CD4-positive, alpha-beta T cell treated with Interleukin-12 subunit alpha and Interleukin-12 subunit beta, for 1 hour (primary cell): ENCODE measurements at places on chromosomes 4 and X.

- no peak for DNase-seq
Observed at GRCh38 chr4:2977211-2978088, 14.1 kb downstream of the GRK4 start.

DNA sequence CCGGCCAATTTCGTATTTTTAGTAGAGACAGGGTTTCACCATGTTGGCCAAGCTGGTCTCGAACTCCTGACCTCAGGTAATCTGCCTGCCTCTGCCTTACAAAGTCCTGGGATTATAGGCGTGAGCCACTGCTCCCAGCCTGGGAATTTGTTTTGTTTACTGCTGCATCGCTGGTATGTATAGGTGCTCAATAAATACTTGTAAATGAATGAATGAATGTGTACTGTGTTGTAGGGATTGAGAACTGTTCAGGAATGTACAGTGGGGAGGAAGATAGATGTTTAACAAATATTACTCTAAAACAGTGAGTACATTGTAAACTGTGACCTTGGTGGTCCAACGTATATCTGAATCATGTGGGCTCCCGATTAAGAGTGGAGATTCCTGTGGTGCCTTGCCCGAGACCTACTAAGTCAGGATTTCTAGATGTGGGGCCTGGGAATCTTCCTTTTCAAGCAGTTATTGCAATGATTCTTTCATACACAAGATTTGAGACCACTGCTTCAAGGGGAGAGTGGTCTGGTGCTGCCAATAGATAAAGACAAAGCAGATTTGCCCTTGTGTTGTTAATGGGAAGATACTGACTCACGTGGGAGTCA, 41.0 kb downstream of the WWC2 start:
- no peak for DNase-seq

GRCh38 chrX:154138857-154139256, 5.2 kb upstream of the OPN1LW start:
- no peak for DNase-seq

DNA sequence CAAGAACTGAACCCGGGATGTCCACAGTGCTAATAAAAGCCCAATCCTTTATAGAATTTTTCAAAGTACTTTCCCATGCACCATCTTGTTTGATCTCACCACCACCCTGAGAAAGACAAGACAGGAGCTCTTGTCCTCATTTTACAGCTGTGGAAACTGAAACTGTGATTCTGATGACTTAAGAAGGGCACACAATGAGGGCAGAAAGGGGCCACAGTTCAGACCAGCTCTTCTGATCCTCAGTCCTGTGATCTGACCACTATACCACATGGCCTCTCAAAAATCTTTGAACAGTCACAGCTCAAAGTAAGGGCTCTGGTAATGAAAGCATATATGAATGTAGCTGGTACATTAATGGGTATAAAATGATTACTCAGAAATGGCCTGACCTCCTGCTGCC, 127.3 kb upstream of the CPEB2 start:
- no peak for DNase-seq

DNA sequence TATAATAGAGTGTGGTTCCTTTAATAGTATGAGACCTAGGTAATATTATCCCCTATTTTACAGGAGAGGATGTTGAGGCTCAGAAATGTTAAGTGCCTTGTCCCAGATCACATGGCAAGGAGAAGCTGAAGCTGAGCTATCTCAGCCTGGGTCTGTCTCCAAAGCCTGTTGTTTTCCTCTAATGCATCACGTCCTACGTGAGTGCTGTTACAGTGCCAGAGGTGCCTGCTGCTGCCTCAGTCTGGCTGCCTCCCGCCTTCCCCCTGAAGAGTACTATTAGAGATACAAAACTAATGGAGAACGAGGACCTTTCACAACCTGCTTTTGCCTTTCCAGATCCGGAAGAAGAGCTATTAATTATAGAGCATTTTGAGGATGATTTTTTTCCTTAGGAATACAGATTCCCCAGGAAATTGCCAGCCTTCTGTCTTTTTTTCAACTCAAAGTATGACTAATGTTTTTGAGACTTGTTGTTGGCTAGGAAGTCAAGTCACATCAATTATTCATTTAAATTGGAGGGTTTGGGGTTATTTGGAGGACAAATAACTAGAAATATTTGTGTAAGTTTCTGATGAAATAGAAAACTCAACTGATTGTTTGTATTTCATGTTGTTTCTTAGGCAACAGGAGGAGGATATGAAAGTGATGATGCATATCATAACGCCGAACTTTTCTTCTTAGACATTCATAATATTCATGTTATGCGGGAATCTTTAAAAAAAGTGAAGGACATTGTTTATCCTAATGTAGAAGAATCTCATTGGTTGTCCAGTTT, 43.9 kb upstream of the MTMR1 start:
- DNase-seq: no peak

DNA sequence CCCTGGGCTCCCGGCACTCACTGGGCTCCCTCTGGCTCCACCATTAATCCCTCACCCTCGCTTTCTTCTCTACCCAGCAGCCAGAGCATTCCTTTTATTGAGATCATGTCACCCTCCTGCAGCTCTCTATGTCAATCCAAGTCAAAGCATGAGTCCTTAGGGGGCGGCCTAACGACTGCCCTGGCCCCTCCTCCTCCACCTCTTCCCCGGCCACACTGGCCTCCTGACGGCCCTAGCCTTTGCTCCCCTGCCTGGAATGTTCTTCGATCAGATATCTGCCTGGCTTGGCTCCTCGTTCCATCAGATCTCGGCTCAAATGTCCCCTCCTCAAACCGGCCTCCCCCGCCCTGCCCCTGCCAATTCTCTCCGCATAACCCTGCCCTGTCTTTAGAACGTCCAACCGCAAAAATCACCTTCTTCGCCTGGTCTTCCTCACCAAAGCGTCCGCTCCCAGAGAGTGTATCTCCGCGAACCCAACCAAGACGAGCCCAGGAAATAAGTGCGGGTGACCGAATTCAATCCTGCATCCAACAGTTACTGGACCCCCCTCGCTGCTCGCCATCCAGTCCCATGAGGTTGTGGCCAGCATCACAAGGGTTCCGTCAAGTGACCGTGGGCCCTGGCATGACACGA, 722 bp upstream of the PNCK start:
- no peak for DNase-seq

DNA sequence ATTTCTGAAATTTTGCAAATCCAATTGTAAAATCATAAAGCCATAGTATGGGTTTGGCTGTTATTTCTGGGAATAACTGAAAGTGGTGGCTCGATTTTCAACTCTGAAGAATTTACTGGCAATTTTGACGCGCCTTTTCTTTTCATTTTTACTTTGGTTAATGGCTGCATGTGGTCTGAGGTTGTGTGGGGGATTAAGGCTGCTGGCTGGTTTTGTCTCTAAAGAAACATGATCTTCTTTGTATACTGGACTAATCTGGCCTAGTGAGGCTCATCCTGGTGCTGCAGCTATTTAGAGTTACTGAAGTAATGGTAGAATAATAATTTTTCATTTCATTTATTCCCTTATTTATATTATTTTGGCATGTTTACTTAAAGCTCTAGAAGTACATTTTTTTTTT, 164.0 kb downstream of the RNF150 start:
- DNase-seq: no peak

DNA sequence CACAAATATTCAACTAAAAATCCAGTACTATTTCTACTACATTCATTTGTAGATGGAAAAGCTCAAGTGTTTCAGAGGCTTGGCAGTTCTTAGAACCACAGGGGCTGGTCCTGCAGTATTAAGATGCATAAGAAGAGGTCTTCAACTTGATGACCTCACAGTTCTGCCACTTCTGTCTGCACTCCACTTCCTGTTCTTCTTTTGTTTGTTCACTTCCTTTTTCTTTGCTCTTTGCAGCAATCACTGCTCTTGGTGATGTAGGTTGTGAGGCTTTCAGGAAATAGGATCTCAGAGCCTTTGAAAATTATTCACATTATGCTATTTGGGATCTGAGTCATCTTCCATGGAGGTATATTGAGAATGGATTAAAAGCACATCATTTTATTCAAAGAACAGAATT, 602.0 kb upstream of the CPEB2 start:
- no peak for DNase-seq

DNA sequence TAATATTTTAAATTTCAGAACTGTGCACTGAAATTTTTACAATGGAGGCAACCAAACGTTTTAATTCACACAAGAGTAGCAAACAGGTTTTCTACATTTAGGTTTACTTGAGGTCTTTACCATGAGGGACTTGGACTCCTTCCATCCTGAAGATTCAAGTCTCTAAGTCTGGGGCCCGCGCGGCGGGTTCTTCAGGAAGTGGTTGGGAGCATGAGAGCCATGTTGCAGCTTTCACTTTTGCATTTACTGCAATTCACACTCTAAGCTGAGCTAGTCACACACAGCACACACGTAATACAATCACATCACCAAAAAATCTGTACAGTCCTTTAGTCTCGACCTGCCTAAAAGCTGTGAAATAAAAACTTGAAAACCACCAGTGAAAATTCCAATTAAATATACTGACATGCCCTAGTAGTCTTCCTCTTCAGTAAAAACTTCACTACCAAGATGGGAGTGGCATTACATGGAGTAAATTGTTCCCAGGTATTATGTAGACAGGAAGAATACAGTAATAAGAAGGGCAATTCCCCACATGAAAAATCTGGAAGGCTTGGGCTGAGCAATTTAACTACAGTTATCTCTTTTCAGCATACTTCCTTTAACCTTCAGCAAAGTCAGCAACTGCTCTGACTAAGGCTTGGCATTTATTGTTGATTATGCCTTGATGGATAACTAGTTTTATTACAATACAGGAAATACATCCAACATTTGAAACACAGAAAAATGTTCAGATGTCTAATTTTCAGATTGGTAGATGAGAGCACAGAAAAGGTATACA, 571.1 kb upstream of the DIPK2B start:
- DNase-seq: peak; percentile 72

- DNase-seq: no peak
Observed at GRCh38 chr4:104429150-104429741, 65.4 kb downstream of the CXXC4 start.
